DMS79 (cell line): ENCODE measurements at places on chromosomes 12 and 14.

- DNase-seq: no peak
Measured at GRCh38 chr12:30391766-30392366, 303.8 kb downstream of the IPO8 start.

- DNase-seq: no peak
Measured at GRCh38 chr12:20309504-20310148, 58.7 kb upstream of the PDE3A start.

- no peak for DNase-seq
Measured at GRCh38 chr12:116982791-116983411, 72.2 kb downstream of the FBXW8 start.

GRCh38 chr12:57479376-57480115 lies at the start of gene ARHGAP9:
Gene ARHGAP9, minus strand, starts transcription at chr12:57479866. Its CDS starts 460 bp downstream, at chr12:57479406.
- DNase-seq: no peak

DNA sequence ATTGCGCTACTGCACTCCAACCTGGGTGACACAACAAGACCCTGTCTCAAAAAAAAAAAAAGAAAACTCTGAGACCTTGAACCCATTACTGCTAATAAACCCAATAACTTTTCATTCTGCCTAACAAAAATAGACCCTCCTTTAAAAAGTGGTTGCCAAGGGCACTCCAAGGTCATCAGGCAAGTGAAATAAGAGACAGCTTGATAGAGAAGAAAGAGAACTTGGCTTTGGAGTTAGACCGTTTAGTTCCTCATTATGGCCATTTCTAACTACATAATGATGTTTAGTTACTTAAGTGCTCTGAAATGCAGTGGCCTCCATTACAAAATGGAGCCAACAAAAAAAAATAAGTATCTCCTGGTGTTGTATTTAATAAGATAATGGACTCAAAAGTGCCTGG lies 55.9 kb downstream of the PHLDA1 start:
- DNase-seq: no peak
